ENCODE measurements at places on chromosomes 11 and 22.

DNA sequence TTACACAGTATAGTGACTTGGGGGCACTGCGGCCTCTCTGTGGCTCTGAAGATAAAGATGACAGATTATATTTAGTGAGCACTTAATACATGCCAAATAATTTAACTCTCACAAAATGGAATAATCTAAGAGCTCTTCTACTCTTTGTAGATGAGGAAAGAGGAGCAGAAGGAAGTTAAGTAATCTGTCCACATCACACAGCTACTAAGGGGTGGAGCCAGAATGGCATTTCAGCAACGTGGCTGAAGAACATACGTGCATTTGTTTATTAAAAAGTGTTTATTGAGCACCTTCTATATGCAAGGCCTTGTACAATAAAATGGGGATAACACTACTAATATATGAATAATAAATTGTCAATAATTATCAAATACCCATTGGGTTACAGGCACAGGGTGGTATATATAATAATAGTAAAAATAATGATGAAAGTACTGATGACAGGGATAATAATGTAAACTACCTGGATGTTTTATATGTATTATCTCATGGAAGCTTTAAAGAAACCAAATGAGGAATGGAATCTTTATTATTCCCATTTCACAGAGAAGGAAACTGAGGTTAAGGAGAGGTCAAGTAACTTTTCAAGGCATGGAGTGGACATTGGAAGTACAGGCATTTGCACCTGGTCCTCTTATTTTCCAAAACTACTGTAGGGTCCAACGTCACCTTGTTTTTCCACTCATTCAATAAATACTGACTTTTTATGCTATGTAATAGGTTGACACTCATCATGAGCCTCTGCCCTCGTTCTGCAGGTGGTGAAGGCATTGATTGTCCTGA is 38.0 kb upstream of the IL17RA start:
- no peak for DNase-seq

DNA sequence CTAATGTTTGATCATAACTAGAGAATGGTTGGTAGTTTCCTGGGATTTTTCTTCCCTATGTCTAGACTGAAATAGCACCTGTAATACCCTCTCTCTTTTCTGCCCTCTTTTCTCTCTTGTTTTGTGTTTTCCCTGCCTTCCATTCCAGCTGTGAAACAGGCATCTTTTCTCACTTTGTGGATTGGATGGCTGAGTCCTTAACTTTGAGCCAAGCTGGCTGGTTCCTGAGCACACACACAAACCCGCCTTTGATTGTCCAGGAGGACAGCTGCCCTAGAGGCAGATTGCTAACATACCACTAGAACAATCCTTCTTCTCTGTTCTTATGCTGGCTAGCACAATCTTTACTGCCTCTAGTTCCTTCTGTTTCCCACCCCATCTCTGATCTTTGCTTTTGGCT is 17.7 kb downstream of the CTNND1 start:
- DNase-seq, result no peak

- DNase-seq, result no peak
Measured at GRCh38 chr22:39498368-39498767, 3.7 kb upstream of the MIEF1 start.

GRCh38 chr22:44403166-44403565 is 90.4 kb upstream of the SHISAL1 start:
- DNase-seq, result no peak

- DNase-seq, result no peak
Measured at GRCh38 chr11:40998920-40999319, 460.5 kb downstream of the LRRC4C start.

DNA sequence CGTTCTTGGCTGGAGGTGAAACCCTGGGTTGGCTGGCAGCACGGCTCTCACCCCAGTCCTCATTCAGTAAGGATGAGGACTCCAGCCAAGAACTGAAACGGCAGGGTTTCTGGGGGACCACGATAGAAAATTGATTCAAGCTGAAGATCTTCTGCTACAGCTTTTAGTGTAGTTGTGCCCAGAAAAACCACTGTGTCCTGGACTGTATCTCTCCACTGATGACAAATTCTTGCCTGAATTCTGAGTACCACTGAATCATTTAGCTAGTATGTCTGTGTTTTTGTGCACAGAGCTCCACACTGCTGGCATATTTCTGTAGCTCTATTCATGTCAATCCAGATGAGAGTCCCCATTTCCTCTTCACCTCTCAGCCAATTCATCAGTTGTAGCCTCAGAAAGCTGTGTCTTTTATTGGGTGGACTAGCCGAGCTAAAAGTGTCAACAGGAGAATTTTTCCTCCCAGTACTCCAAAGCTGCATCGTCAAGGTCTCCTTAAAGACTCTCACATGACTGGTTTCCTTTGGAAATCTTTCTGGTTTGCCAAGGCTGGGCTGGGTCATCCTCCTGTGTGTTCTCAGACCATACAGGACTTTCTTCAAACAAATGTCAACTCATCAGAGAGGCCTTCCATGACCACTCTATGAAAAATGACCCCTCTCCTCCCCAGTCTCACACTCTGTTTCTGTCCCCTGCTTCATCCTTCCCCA is 144.6 kb downstream of the LDLRAD3 start:
- DNase-seq, result no peak

GRCh38 chr11:123393312-123393927 is 36.6 kb upstream of the GRAMD1B start:
- no peak for DNase-seq

- DNase-seq, result no peak
Measured at GRCh38 chr11:45563810-45564209, 101.6 kb downstream of the CHST1 start.

DNA sequence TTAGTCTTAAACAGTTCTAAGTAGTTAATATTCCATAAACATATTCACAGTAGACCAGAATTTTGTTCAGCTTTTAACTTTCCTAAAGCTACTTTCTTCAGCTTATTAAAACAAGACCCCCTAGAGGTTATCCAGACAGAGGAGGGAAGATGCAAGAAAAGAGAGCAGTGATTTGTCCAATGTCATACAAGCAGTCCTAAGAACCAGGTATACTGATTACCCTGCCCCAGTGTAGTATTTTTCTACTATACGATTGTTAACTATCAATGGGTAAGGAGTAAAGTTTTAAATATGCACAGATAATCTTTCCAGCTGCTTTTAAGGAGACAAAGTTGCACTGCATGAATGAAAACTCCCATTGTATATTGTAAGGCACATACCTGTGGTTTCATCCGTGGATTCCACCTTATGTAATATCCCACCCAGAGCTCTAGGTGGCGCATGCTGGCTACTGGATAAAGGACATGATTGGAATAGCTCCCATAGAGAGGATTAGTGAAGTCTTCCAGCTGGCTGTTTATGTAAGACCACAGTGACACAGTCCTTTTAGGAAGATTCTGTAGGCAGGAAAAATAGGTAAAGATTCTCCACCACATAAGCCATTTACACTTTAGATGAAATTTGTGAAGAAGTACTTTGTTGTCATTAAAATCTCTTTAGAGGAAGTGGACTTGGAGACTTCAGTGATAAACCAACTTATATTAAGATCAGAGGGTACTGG is 45.6 kb downstream of the CEP57 start:
- peak; percentile 62 for DNase-seq

DNA sequence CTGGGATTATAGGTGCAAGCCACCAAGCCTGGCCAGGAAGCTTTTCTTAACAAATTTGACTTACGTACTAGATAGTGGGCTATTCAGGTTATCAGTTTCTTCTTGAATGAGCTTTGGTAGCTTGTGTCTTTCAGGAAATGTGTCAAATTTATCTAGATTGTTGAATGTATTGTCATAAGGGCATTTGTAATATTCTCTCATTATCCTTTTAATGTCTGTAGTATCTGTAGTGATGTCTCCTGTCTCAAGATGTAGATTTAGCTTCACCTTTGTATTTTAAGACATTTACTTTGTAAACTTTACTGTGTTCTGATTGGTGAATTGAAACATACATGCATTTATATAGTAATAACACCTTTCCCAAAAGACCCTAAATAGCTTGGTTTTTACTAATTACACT is 20.7 kb downstream of the ARHGAP8 start:
- no peak for DNase-seq

DNA sequence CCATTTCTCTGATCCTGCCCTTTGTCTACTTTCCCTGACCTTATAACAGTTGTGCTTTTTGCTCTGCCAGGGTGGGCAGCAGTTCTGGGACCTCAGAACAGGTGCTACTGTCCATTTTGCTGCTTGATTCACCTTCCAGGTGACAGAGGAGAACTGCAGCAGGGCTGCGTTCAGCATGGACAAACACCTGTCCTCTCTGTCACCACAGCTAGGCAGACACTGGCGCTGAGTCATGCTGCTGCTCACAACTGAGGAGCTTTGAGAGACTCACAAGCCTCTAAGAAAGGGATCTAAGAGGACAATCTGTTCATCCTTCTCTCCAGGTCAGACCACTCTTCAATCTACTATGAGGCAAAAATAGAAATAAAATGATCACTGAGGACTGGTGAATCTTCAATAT is 1144.5 kb upstream of the CCDC90B start:
- DNase-seq, result no peak

- peak; percentile 48 for DNase-seq
Measured at GRCh38 chr11:2186669-2187279, 15.2 kb upstream of the TH start.

DNA sequence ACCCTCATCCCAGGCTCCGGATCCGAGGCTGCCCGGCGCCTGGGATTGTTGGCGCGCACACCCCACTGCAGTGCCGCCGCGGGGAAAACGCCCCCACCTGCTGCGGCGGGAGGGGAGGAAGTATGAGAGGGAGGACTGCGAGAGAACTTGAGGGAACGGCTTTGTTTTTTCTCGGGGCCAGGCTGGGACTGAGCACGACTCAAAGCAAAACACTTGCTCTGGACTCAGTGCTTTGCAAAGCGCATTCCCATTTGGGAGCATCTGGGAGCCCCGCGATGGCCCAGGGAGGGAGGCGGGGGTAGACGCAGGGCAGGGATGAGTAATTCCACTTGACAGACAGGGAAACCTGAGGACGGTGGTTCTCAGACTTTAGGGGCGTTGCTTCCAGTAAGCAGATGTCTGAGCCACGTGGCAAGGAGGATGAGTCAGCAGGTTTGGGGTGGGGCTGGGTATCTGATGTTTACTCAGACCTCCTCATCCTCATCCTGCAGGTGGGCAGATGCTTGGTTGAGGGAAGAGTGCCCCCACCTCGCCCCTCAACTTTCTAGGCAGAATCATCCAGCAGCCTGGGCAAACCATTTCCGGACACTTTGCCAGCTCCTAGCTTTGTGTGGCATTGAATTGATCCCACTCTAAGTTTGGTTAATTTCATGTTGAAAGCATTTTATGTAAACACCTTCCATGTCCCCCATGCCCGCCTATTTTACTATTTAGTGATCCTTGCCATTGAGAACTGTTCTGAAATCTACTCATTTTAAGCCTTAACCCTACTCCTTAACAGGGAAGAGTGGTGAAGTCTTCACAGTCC is 1.5 kb downstream of the MIAT start:
- DNase-seq, result peak; percentile 60

DNA sequence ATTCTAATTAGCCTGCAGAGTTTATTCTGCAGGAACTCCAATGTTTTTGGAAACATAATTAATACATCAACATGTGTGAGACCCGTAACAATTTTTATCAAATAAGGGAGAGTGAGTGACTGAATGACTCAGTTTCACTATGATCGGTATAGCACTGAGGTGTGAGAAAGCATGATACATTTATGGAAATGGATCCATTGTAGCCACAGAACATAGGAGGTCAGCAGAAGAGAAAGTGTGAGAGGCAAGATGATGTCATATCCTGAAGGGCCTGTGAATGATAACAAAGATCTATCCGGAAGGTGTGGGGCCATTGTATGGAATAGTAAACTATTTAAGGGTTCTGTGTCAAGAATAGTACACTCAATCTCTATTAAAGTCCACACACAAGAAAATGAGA is 1406.1 kb upstream of the TENM4 start:
- DNase-seq, result no peak

DNA sequence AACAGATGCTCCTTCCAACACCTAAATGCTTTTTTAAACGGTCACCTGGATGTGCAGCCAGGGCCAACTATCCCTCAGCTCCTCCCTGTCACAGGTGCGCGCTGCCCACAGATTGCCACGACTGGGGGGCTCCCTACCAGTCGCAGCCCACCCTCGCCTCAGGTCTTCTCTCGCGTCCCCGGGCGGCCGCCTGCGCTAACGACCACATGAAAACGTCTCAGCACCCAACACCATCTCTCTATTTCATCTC is 469 bp downstream of the ZBED5 start:
- DNase-seq, result no peak

DNA sequence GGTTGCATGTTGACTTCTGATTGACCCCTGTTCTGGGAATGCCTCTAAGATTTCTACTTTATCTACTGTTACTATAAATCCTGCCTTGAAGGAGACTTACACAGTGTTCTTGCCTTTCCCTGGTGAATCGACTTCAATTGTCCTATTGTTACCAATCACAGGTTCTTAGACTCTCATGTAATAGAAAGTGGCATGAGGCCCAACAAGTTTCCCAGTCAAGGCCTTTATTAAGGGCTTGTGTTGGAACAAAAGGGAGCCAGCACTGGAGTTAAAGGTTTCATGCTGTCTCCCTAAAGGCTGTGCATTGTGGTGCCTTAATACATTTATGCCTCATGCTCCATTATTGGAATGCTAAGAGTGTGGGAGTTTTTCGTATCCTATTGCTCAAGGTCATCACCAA is 23.3 kb downstream of the MS4A2 start:
- no peak for DNase-seq

DNA sequence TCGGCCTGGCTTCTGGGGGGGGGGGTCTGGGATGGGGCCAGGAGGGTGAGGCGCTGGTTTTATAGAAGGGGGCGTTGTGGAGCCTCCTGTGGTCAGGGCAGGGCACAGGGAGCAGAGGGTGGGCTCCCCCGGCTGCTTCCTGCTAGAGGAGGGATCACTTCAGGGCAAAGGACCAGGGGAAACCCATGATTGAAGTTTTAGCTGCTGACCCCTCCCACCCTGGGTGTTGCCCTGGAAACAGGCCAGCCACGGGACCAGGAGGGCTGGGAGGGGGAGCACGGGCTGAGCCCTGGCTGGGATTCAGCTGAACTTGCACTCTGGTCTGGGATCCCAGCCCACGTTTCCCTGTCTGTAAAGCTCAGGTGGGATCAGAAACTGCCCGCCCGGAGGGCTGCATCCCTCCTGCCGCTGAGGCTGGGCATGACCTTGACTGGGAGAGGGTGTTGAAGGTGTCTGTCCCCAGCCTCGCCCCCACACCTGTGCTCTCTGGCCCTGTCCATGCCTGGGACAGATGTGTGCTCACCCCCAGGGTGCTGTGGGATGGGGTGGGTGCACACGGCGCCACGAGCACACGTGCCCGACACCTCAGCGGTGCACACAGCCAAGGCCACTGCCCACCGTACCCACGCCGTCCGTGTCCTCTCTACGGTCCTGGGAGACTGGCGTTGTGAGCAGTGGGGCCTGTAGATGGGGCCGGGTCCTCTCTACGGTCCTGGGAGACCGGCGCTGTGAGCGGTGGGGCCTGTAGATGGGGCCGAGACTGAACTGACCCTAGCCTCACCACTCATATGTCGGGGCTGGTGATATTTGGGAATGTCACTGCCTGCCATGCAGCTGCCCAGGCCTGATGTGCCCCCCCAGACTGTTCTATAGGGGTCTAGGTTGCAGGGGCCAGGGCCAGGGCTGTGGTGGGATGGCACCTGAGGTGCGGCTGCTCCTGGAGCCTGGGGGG is 2.3 kb downstream of the TSPAN4 start:
- DNase-seq, result peak; percentile 81

All from nephron progenitor cell (in vitro differentiated cells).